Sigmoid colon (tissue), 7 donors: ENCODE measurements at places on chromosomes 2 and 18. TPM values are rescaled to one million over a fixed set of nuclear protein-coding genes. Genes with fewer than 3 reads are reported as not detected.
A peak's percentile ranks its signal among the peaks of the same experiment; 100 is the strongest.

Gene TSPYL6
- total RNA-seq = 0.16 TPM

DNA sequence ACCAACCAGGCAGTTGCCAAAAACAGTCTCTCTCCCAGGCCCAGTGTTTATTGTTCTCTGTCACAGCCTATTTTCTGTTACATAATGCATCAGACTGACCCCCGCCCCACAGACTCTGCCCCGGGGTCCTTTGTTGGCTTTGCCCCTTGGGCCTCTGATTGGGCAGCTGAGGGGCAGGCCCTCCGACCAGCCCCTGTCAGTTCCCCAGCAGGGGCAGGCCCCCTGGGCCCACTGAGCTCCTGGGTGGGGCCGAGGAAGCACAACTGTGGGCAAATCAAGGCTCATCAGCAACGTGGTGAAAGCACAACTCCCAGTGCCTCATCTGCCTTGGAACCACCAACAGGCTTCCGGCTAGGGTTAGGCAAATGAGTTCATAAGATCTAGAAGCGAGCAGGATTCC is 160.1 kb upstream of the MYCN start:
- DNase-seq = no peak
- no peaks in the 10 kb centered on the region for H3K4me1 ChIP-seq
- H3K27me3 ChIP-seq = no peaks in the 10 kb centered on the region
- no peak overlapping the region for H3K27ac ChIP-seq
- no peak overlapping the region for H3K4me3 ChIP-seq

DNA sequence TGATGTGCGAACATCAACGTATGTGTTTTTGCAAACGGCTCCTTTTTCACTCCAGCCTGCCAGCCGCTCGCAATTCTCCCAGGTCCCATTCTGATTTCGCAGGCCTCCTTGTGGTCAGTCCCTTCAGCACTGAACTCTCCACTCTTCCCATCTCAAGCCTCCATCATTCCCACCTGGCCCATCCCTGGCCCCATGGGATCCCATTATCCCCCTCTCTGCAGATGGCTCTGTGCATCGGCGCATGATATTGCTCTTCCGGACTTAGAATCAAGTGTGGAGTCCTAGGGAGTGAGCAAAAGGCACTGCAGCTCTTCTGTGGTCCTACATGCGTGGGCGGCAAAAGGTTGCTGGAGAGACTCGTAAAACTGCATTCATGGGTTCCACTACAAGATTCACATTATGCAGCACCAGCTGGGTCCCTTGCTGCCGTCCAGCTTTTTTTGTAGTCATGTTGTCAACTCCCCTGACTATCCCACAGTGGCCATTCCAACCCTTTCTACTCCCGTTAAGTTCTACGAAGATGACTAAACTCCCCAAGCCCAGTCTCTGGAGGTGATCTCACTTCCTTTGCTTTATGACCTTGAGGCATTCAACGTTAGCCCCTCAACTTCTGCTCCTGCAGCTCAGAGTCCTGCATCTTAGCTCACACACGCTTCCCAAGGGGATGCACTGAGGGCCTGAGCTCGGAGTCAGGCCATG is 125.3 kb upstream of the NRP2 start:
- H3K27me3 ChIP-seq = no peaks in the 10 kb centered on the region
- H3K4me1 ChIP-seq = no peaks in the 10 kb centered on the region
- DNase-seq = no peak
- no peaks in the 10 kb centered on the region for H3K36me3 ChIP-seq

Gene FSIP2
- total RNA-seq = 0.82 TPM

DNA sequence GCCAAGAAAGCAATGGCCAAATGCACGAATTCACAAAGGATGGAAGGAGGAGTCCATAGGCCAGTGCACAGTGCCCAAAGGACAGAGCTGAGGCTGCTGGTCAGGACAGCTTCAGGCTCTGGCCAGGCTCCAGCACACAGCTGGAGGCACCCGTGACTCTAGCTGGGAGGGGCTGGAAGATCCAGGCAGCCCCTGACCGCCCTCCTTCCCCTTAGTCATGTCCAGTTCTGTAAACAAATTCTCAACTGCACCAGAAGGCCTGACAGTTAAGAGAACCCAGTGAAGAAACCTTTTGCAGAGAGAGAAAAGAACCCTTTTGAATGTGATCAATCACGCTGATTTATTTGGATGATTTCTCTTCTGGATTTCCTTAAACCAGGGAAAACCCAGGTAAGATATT is 7.7 kb upstream of the YWHAQ start:
- H3K4me1 ChIP-seq = no peaks in the 10 kb centered on the region
- H3K36me3 ChIP-seq = no peaks in the 10 kb centered on the region
- H3K27ac ChIP-seq = peak overlapping the region; percentile 73

GRCh38 chr18:10804126-10804525 is 278.3 kb downstream of the NAPG start:
- no peak for DNase-seq
- H3K4me3 ChIP-seq = no peak overlapping the region
- no peaks in the 10 kb centered on the region for H3K27me3 ChIP-seq
- no peaks in the 10 kb centered on the region for H3K36me3 ChIP-seq

DNA sequence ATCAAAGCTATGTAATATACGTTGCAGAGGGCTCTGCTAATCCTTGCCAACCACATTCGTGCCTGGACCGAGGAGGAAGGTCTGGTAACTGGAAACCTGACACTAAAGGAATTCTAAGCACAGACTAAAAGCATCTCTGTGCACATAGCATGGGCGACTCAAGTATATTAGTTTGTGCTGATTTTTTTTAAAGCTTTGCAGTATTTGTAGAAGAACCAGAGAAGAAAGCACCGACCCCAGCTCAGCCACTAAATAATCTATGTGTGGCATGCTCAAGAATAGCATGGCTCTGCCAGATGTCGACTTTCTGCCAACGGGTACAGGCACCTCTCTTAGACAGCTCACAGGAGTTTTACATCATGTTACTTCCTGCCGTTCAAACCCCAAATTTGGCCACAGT is 73.2 kb upstream of the NRP2 start:
- H3K27ac ChIP-seq = no peak overlapping the region
- H3K27me3 ChIP-seq = no peaks in the 10 kb centered on the region
- DNase-seq = no peak
- no peak overlapping the region for H3K4me3 ChIP-seq
- H3K36me3 ChIP-seq = no peaks in the 10 kb centered on the region

Gene PROKR1
- total RNA-seq = 1.1 TPM

Gene ADAM23
- total RNA-seq = 2.1 TPM

- peaks cover 31% of the 10 kb centered on the region for H3K4me1 ChIP-seq
- peak overlapping the region; percentile 59 for H3K27ac ChIP-seq
- no peak for DNase-seq
- no peak overlapping the region for H3K4me3 ChIP-seq
Measured at GRCh38 chr2:203582468-203582867, 47.4 kb upstream of the RAPH1 start.

GRCh38 chr2:7428454-7429204 is 511.4 kb downstream of the RNF144A start:
- H3K4me3 ChIP-seq = no peak overlapping the region
- H3K36me3 ChIP-seq = no peaks in the 10 kb centered on the region
- no peaks in the 10 kb centered on the region for H3K27me3 ChIP-seq

DNA sequence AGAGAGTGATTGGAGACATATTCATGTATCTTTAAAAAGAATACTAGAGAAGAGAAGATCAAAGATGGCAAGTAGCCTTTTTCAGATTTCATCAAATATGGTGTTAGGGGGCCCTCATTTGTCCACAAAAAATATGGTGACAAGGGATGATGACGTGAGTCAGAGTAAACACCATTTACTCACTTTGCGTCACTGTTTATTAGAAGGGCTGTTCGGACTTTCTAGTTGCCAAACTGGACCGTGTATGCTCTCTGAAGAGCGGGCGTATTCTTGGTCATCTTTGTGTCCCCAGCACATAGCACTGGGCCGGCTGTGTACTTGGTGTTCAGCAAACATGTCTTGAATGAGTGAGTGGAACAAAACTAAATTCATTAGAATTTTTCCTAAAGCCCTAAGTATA is 37.5 kb downstream of the TTC39C start:
- no peak for DNase-seq
- no peaks in the 10 kb centered on the region for H3K36me3 ChIP-seq
- H3K27ac ChIP-seq = peak overlapping the region; percentile 1
- no peak overlapping the region for H3K4me3 ChIP-seq

DNA sequence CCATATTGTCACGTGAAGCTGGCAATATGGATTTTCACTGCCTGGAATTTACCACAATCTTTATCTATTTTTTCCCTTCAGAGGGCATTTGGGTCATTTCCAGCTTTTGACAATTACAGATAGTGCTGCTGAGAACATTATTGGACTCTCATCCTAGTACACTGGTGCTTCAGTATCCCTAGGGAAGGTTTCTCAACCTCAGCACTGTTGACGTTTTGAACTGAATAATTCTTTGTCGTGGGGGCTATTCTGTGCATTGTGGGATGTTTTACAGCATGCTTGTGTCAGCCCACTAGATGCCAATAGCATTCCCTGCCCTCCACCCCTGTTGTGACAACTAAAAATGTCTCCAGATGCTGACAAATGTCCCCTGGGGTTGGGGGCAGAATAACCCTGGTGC is 185.7 kb downstream of the TPGS2 start:
- H3K4me3 ChIP-seq = no peak overlapping the region
- peaks cover 14% of the 10 kb centered on the region for H3K4me1 ChIP-seq
- H3K36me3 ChIP-seq = no peaks in the 10 kb centered on the region
- no peaks in the 10 kb centered on the region for H3K27me3 ChIP-seq
- no peak for DNase-seq
- H3K27ac ChIP-seq = no peak overlapping the region

DNA sequence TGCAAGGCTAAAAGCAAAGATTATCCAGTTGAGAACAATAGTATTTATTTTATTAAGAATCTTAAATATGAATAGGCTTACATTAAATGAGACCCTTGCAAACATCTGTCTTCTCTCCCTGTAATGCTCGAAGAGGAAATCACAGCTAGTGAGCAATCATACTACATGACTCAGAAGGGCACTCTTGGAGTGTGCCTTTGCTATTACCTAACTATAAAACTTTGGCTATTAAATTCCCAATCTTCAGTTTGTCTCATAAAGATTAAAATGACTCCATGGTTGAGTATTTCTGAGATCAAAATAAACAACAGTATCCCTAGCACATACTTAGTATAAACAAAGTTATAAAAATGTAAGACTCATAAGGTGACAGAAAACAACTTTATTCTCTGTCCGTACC is 296.9 kb downstream of the KCNJ3 start:
- no peaks in the 10 kb centered on the region for H3K36me3 ChIP-seq
- H3K4me1 ChIP-seq = no peaks in the 10 kb centered on the region
- no peak for DNase-seq
- no peak overlapping the region for H3K4me3 ChIP-seq

DNA sequence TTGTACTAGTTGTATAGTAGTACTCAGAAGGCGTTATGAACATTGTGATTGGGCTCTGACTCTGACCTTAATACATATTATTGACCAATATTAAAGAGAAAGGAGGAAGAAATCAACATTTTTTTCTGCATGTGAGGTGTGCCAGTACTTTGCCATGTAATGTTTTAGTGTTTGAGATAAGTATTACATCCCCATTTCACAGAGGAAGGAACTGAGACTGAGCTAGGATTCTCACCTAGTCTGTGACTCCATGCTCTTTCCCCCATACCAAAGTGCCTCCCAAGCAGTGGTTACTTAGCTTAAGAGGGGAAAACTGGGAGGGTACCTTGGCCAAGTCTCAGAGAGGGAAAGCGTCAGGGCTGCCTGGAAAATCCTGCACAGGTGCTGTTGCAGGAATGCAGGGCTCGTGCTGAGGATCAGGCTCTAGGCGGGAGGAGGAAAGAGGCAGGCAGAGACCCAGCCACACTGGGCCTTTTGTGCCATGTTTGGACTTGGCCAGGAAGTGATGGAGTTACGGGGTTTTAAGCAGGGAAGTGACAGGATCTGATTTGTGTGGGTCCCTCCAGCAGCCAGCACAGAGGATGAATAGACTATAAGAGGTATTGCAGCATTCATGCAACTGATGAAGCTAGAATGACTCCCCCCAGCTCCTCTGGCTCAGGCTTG is 1.7 kb downstream of the PNKD start:
- H3K4me3 ChIP-seq = no peak overlapping the region
- no peaks in the 10 kb centered on the region for H3K27me3 ChIP-seq
- no peaks in the 10 kb centered on the region for H3K4me1 ChIP-seq
- peaks cover 35% of the 10 kb centered on the region for H3K36me3 ChIP-seq
- DNase-seq = no peak
- H3K27ac ChIP-seq = peak overlapping the region; percentile 78

Gene ADGRF3
- total RNA-seq = 0.28 TPM

Gene SMYD5
- total RNA-seq = 7.8 TPM

Gene SCN7A
- 216 TPM for total RNA-seq

DNA sequence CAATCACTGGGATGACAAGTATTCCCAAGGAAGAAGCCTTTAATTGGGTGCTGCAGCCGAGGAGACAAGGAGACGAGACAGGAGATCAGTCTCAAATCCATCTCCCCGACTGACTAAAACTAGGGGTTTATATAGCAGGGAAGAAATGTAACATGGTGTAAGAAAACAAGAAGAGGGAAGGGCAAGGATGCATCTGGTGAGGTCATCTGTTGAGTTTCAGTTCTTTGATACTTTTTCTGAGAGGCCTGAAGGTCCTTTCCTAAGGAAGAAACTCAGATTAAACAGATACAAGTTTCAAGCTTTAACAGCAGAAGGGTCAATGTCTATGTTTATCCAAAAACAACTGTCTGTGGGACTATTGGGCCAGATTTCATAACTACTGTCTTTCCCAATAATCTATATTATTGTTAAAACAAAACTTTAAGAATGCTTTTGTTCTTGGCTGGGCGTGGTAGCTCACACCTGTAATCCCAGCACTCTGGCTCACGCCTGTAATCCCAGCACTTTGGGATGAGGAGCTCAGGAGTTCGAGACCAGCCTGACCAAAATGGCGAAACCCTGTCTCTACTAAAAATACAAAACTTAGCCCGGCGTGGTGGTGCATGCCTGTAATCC is 2.5 kb upstream of the PDCL3 start:
- H3K27ac ChIP-seq = no peak overlapping the region
- no peak overlapping the region for H3K4me3 ChIP-seq
- no peaks in the 10 kb centered on the region for H3K36me3 ChIP-seq
- DNase-seq = no peak

DNA sequence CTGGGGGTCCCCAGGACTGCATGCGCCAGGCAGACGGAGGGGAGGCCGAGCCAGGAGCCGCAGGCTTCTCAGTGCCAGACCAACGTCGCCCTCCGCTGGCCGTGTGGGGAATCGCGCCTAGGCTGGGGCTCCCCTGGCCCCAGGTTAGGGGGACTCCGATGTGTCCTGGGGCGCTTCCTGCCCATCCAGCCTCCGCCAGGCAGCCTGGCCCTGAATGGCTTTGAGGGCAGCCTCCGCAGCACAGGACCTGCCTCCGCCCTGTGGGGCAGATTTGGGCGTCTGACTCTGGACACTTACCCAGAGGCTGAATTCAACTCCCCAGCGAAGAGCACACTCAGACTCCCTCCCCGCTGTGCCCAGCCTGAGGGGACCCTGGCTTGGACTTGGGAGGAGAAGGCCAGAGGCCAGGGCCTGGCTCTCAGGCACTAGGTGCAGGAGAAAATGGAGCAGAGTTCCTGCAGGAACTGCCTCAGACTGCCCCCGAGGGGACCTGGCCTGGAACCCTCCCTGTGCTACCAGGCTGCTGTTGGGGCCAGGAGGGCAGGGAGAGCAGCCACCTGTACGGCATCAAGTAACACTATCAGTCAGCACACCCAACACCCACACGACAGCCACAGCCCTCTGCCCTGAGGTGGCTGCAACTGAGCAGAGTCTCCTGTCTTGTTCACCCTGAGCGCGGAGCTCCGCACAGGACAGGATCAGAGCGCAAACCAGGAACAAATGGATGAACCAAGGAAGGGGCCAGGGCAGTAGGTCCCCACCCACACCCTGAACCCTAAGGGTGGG is 597 bp upstream of the TEKT4 start:
- no peak for DNase-seq
- no peak overlapping the region for H3K4me3 ChIP-seq
- peaks cover 47% of the 10 kb centered on the region for H3K27me3 ChIP-seq
- H3K27ac ChIP-seq = no peak overlapping the region
- no peaks in the 10 kb centered on the region for H3K4me1 ChIP-seq
- H3K36me3 ChIP-seq = no peaks in the 10 kb centered on the region
